CD14-positive monocyte (primary cell): ENCODE measurements at places on chromosomes 6 and 20.
A peak's percentile ranks its signal among the peaks of the same experiment; 100 is the strongest.

- DNase-seq = peak; percentile 45
Observed at GRCh38 chr20:10662661-10663458, 10.9 kb downstream of the JAG1 start.

DNA sequence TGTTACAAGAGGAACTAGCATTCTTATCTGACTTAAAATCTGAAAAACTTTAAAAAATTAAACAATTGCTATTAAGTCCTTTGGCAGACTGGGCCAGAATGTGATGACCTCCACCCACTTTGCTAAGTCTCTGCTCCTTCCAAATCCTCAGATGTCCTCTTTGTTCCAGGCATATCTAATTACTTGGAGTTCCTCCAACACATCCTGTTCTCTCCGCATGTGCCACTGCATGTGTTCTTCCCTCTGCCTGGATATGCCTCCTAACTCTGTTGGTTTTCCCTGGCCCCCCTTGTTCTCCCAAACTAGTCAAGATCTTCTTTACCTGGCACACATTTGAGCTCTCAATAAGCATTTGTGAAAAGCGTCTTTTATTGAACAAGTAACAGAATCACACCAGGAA lies 23.1 kb downstream of the ELOVL2 start:
- no peak for DNase-seq

DNA sequence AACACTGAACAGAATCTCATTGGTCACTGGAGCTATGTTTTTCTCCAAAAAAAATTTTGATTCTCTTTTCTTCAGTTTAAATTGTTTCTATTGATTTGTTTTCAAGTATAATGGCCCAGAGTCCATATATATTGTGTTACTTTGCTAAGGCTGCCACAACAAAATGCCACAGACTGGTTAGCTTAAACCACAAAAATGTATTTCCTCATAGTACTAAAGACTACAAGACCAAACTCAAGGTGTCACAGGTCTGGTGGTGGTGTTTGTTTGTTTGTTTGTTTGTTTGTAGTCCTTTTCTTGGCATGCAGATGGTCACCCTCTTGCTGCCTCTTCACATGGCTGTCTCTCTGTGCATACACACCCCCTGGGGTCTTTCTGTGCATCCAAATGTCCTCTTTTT lies 34.0 kb downstream of the BMP5 start:
- no peak for DNase-seq

DNA sequence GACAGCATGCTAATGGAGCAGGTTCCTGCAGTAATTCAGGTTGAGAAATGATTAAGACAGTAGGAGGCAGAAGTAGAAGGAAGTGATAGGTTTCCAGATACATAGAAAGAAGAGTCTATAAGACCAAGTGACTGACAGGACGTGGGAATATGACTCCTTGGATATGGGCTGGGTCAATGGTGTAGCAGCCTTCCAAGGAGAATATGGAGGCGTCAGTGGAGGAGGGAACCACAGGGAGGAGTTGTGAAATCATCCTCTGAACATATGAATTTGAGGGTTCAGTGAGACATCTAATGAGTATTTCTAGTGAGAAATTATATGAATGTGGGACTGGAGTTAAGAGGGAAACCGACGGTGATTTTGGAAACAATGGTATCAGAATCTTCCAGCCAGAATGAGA lies 43.3 kb downstream of the NUDT3 start:
- DNase-seq = no peak

- DNase-seq = no peak
Observed at GRCh38 chr6:104431096-104431495, 428.6 kb downstream of the HACE1 start.

- DNase-seq = no peak
Observed at GRCh38 chr6:143579703-143580102, 68.2 kb upstream of the FUCA2 start.

DNA sequence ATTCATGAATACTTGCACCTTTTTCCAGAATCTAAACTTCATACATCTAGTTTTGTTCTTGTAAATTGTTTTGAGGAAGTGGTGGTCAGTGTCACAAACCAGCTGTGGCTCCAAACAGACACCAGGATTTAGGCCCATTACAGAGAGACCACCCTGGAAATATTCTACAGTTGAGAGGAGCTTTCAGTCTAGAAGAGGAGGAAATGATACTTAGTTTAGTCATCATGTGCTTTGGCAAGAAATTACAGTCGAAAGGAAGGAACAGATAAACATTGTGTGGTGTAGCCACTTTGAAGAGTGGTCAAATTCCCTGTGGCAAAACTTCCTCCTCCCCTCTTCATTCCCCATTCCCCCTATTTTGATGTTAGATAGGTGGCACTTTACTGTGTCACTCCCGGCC lies 15.7 kb downstream of the DCBLD1 start:
- no peak for DNase-seq

DNA sequence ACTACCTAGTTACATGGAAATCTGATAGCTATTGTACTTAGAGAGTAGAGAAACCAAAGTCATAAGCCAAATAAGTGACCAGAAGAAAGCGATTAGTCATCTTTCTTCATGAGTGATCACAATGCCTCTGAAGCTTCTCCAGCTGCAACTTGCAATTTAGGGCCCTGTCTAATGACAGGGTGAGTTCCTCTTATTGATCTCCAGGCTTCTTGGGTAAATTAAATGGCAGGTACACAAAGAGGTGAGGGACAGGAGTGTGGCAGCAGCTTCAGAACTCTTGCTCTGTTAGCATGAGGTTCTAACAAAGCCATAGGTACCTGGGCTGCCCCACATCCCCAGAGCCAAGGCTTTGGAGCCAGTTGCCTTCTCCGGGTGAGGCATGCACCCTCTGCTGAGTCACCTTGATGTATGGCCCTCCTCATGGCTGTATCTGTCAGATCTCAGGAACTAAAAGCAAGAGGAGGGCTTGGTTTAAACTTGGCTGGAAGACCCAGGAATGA lies 60.8 kb downstream of the PRDM1 start:
- DNase-seq = no peak

DNA sequence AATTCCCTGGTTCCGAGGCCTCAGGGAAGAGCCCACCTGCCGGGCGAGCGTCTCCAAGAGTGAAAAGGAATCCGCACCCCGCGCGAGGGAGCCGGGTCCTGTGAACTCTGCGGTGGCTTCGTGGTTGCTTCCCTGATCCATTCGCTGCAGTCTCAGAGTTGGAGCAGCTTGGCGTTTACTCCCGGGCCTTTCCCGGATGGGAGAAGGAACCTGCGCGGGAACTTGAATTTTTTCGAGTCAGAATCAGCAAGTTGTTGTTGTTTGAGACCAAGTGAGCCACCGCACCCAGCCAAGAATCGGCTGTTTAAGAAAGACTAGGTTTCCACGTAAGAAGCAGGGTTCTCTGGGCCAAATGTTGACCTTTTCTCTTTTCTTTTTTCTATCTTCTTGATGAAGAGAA lies 12.9 kb downstream of the PRSS16 start:
- DNase-seq = no peak

DNA sequence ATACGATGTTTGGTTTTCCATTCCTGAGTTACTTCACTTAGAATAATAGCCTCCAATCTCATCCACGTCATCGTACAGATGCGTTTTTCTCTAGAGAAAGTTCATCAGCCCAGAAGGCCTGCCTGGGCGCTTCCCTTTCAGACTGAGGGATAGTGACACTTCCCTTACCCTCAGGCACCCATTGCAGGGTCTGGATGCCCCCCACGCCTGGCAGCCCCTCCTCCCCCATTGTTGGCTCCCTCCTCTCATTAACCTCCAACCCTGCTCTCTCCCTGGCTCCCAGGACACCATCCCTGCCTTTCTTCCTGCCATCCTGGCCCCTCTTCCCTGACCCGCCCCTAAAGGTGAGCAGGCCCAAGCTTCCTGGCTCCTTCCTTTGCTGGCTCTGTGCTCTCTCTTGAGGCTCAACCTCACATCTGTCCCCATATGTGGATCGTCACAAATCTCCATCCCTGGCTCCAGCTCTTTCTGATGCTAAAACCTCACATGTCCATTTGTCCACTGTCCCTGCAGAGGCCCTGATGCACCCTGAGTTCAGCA lies 145.2 kb downstream of the SYCP2 start:
- DNase-seq = no peak

- DNase-seq = peak; percentile 76
Observed at GRCh38 chr20:25065625-25066338, 7.8 kb upstream of the ACSS1 start.

DNA sequence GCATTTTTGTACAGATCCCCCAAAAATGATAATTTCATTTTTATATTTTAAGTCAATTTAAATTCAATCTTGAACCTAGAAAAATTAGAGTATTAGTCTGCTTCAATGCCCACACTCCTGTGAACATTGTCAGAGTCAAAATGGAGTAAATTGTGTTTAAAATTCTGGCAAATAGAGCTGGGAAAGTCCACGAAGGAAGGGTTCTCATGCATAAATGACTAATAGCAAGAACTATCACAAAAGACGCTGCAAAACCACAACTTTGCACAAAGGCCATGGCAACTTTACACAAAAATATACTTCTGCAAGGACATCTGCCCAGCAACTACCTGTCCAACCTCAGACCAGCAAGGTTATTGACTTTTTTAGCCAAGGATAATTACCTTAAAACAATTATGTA lies 203.2 kb upstream of the SMLR1 start:
- no peak for DNase-seq
